ENCODE measurements at places on chromosomes 6 and 20.

DNA sequence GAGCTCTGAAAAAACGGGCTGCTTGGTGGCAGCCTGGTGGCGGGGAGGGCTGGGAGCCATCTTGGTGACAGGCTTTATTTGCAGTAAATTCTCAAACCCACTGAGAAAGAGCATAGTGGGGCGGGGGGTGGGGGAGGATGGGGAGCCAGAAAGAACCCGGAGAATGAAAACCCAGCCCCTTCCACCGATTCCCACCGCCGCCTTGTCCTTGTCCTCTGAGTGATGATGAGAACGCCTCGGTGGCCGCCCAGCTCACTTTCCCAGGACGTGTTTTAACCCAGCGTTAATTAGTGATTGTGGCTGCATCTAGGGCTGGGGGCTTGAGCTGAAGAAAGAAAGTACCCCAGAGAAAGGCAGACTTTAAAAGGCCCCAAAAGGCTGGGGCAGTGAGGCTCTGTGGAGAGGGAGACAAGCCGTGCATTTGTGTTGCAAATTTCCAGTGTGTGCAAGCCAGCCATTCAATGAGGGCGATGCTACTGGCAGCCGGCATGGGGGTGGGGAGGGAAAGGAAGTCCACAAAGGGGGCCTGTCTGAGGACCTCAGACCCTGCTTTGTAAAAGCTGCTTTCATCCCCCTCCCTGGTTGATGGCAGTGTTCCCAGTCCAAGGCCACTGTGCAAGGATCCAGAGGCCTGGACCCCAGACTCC is 6.2 kb upstream of the GHRH start:
- DNase-seq, result no peak

DNA sequence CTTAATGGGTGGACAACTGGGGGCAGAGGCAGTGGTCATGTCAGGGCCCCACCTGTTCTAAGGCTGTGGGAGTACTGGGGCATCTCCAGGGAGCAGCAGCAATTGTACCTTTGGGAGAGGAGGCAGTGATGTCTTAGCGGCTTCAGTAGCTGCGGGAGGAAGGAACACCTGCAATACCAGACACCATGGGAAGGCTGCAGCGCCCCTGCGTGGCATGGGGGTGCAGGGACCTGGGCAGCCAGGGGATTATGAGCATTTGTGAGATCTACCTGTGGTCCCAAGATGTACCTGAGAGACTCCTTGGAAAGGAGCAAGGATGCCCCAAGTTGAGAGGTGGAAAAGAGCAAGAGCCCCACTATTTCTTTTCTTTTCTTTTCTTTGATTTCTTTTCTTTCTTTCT is 112.1 kb upstream of the GPR6 start:
- DNase-seq, result no peak

GRCh38 chr6:168155821-168156741 is 77.1 kb upstream of the FRMD1 start:
- no peak for DNase-seq

DNA sequence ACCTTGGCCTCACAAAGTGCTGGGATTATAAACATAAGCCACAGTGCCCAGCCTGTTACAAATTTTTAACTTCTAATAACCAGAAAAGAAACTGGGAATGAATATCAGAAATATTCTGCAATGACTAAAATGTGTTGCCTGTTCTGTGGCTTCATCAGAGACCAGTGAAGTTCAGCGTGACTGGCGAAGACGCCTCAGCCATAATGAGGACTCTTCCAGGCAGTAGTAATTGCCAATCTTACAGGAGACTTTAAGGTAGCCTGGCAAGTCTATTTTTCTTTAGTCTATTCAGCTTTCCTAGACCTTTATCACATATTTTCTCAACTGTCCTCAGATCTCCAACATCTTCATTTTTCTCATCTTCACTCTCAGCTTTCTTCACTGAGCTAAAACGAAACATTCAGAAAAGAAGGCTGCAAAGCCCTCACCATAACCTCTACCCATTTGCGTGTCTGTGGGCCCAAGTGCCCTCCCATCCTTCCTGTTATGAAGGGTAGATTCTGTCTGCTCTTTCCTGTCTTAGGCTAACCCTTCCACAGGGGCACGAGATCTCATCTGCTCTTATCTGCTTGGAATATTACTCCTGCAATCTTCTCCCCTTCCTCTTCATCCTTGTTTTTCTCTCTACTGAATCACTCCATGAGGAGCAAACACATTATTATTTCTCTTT is 42.0 kb upstream of the OLIG3 start:
- no peak for DNase-seq

- DNase-seq, result no peak
Measured at GRCh38 chr6:152625213-152625612, 11.9 kb downstream of the SYNE1 start.

- peak; percentile 55 for DNase-seq
Measured at GRCh38 chr6:166955121-166955864, 1.1 kb downstream of the RNASET2 start.

Data from activated T-cell treated with anti-CD3 and anti-CD28 coated beads, Interleukin-2, amount 50 U/mL, for 48 hours (primary cell).